ENCODE measurements at places on chromosomes 2 and 18.

DNA sequence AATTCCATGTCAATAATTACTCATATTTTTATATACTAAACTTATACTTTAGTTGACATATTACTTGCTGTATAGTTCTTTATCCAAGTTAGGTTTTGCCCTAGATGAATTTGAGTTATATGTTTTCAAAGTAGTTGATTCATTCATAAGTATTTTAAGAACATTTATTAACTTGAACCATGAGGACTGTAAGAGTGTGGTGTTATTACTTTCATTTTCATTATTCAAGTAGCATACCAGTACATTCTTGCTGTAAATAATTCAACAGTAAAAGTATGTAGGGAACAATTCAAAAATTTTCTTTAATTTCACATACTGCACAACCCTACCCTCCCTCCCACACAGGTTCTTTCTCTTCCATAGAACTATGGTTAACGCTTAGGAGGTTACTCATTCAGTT is 75.4 kb downstream of the ANKRD12 start:
- DNase-seq = no peak

DNA sequence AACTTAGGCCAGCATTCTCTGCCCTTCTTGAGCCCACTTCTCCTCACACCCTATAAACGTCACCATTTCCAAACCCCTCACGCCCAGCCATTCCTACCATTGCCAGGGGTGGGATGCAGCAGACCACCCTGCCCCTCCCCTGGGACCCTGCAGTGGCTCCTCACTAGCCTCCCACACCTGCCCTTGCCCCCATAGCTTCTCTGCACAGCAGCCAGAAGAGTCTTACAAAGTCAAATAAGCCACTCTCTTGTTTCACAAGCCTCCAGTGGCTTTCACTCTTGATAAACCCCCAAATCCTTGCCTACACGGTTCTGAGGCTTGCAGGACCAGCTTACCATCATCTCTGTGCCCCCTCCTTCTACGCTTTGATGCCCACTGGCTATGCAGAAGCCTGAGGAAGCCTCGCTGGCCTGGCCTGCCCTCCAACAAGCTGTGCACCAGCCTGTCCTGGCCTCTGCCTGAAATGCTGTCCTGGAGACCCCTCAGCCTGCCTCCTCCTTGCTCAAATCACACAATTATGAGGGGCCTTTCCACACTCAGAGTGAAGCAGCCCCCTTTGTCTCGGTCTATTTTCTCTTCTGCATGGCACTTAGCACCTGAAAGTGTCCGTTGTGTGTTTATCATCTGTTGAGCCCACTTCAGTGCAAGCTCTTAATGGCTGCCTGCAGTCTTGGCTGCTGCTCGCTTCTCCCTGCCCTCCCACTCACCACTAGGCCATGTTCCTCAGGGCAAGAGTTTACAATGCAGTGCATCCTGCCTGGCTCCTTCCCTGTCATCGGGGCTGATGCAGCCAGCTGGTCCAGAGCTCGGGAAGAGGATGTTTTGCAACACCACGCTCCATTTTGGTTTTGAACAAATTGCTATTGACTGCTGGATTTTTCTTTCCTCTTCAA is 82.6 kb upstream of the RGPD5 start:
- DNase-seq = no peak

GRCh38 chr2:13524492-13524891 is 807.8 kb downstream of the TRIB2 start:
- no peak for DNase-seq

DNA sequence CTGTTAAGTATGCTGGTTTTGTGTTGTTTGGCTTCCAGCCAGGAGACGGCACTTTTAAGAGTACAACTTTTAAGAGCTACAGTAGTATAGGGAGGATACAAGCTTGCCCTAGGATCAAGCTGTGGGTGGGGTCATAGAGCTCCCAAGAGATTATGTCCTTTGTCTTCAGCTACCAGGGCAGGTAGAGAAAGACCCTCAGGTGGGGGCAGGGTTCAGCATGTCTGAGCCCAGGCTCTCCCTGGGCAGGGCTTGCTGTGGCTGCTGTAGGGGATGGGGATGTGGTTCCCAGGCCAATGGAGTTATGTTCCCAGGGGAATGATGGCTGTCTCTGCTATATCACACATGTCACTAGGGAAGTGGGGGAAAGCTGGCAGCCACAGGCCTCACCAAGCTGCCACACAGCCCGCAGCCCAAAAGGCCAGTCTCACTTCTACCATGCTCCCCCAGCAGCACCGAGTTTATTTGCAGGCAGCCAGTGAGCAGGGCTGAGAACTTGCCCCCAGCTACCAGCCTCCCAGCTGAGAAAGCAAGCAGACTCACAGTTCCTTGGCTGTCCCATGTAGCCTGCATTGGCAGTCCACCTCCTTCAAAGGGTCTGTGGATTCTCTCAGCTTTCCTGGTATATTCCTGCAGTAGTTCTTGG is 105.7 kb upstream of the ERBB4 start:
- no peak for DNase-seq

- no peak for DNase-seq
These were observed 317.1 kb upstream of the CWC22 start for GRCh38 chr2:180324182-180324581.

DNA sequence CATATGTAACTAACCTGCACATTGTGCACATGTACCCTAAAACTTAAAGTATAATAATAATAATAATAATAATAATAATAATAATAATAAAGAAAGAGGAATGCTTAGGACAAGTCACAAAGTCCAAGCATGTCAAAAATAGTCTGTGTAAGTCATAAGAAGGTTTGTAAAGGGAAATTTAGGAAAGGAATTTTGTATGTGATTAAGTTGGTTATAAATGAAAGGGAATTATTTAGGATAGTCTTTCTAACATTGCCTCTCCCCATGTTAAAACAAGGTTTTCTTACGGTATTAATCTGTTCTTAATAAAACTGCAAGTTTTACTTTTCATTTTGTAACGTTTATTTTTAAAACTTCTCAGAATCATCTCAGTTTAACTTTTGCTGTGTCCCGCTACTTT is 62.8 kb downstream of the SESTD1 start:
- no peak for DNase-seq

- no peak for DNase-seq
These were observed 18.0 kb upstream of the STPG4 start for GRCh38 chr2:47172922-47173695.

- no peak for DNase-seq
These were observed 70.1 kb downstream of the RPE start for GRCh38 chr2:210072493-210072892.

DNA sequence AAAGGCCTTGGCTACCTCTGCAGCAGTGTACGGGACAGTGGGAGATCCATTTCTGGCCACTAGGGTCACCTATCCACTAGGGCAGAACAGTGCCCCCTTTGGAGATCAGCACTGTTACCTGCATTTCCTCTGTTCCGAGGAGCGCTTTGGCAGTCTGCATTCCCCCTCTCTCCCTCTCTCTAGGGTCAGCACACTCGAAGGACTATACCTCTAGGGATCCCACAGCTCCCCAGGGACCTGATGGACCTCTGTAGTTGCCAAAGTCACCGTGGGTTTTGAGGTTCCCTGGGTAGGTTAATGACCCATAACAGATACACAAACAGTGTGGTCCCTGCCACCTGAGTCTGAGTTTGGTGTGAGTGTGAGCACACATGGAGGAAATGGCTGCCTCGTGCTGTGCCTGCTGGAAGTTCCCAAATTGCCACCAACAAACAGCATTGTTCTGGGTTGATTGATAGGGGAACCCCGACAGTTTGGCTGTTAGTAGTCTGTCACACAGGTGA is 99.8 kb upstream of the VWC2L start:
- DNase-seq = no peak

DNA sequence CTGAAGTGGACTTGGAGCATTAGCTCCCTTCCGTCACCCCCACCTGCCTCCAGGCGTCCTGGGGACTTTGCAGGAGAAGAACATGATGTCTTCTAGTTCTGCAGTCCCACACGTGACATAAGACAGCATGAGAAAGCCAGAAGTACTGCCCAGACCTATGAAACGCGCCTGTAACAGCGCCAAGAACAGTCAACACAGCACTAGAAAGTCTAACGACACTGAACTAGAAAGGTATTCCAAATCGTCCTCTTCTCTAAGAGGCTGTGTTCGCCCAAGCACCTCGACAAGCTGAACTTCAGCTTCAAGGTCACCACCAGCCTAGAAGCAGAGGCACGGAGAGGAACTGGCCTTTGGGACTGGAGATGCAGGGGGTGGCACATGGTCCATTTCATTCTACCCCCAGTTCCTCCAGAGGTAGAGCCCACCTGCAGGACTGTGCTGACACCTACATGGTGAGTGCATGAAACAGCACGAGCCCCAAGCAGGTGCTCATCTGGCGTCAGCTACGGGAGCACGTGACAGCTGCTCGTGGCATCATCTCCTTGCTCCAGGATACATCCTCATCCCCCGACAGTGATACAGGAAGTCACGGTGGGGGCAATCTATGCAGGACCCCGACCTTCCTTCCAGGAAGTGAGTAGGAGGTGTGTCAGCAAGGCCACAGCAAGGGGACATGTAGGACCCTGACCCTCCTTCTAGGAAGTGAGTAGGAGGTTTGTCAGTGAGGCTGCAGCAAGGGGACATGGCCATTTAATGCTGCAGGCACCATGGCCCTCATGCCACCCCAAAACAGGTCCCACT is 3.7 kb downstream of the HDAC4 start:
- DNase-seq = no peak

GRCh38 chr2:218474527-218474926 is 55.6 kb downstream of the VIL1 start:
- DNase-seq = no peak

- DNase-seq = peak; percentile 50
These were observed 74.7 kb downstream of the HNRNPLL start for GRCh38 chr2:38528008-38528442.

- DNase-seq = no peak
These were observed 30.1 kb upstream of the ZNF516 start for GRCh38 chr18:76524900-76525698.

GRCh38 chr2:64876137-64876647 is 113.0 kb upstream of the SLC1A4 start:
- no peak for DNase-seq

GRCh38 chr2:46826569-46827245 is 88.9 kb downstream of the MCFD2 start:
- no peak for DNase-seq

GRCh38 chr2:241673189-241673663 is 13.4 kb downstream of the DTYMK start:
- DNase-seq = no peak

DNA sequence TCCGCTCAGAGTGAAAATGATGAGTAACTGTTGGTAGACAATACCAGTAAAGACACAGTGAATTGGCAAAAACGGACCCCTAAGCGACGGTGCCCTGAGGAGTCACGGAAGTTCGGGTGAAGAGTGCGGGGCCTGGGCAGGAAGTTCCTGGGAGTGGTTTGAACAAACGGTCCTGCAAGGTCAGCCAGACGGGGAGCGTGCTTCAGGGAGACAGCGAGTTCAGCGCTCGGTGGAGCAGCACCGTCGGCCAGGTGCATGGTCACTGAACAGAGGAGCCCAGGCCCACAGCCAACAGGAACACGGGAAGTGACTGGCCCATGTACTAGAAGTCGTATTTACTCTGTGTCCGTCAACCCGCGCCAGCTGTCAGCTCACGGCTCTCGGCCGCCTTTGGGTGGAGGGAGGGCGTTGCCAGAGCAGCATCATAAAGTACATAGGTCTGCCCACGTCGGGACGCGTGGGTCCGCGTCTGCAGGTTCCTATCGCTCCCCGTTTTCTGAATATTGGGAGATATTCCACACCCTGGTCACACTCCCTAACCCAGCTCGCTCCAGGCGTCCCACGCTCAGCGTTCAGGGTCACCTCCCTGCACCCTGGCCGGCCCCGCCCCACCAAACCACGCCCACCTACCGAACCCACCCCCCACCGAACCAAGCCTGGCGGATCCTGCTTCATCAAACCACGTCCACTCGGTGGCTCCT is 75.6 kb upstream of the UXS1 start:
- no peak for DNase-seq

DNA sequence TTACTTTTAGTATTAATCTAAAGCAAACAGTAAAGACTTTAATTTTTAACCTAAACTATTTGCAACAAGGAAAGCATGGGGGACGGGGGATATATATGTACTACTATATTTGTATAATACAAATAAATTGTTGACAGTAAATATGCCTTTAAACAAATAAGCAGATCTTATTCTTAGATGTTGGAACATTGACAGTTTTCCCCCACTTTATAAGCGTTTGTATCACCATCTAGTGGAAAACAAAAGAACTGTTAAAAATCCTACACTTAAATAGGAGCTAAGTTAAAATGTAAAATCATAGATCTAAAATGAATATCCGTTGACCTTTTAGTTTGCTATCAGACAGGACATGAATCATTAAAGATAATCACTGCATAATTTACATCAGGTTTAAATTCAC is 50.0 kb downstream of the RBBP8 start:
- DNase-seq = no peak

GRCh38 chr2:101806701-101807100 is 109.2 kb downstream of the MAP4K4 start:
- no peak for DNase-seq

DNA sequence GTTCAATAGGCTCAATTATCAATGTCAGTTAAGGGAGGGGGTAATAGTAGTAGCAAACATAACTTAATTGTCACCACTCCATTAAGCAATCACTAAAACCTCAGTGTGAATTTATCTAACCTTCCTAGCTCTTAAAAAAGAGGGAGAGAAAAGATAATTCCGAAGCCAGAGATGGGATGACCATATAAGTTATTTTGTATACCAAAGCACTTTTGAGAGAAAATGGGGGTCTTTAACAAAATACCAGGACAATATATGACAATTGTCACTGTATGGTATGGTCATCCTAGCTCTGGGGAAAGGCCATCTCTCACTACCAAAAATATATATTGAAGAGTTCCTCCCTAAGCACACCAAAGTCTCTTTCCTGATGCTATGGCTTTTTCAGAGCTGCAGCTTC is 55.1 kb downstream of the SPHKAP start:
- DNase-seq = no peak

GRCh38 chr2:236573066-236573929 is 3.7 kb downstream of the ACKR3 start:
- no peak for DNase-seq

DNA sequence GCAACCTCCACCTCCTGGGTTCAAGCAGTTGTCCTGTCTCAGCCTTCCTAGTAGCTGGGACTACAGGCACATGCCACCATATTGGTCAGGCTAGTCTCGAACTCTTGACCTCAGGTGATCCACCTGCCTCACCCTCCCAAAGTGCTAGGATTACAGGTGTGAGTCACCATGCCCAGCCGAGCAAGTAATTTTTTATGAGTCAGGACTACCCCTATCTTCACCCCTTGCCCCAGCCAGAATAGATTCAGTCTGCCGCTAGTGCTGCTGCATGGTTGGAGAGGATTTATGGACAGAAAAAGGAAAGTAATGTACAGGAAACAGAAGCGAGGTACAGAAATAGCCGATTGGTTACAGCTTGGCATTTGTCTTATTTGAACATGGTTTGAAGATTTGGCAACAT is 48.9 kb downstream of the BMPR2 start:
- no peak for DNase-seq

Data from stimulated activated CD4-positive, alpha-beta T cell treated with anti-CD3 and anti-CD28 coated beads, Interleukin-12 subunit alpha, Interleukin-12 subunit beta, amount 100 ng/mL, for 48 hours (primary cell).